ENCODE measurements at places on chromosomes 6 and 20.

GRCh38 chr20:34066476-34067090 lies 45.5 kb downstream of the EIF2S2 start:
- DNase-seq = no peak

- DNase-seq = no peak
Measured at GRCh38 chr6:133937909-133938308, 15.1 kb upstream of the TBPL1 start.

DNA sequence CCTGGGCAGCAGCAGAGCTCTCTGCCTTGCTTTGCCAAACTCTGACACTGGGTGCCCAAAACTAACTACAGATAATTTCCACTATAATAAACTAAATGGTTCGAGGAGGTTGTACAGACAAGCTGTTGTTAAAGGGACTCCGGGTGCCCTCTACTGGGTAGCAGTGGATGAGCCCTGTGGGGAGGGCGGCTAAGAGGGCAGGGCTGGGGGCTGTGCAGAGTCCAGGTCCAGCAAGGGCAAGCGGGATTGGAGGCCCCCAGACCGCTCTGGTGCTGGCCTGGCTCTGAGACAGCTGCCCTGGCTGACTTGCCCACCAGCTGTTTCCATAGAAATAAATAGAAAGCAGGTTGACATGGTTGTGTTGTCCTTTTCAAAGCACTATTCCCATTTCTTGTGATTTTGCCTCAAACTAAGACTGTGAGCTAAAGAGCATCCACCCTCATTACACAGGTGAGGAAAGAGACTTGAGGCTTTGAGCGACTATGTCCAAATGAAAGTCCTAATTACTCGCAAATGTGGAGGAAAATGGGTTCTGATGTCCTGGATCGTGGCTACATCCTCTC lies 167.6 kb upstream of the CST7 start:
- DNase-seq = no peak

GRCh38 chr6:111533087-111533784 lies 50.2 kb upstream of the REV3L start:
- DNase-seq = no peak

- DNase-seq = no peak
Measured at GRCh38 chr20:20036756-20037155, 15.5 kb downstream of the CRNKL1 start.

- no peak for DNase-seq
Measured at GRCh38 chr20:56352345-56353055, 6.3 kb upstream of the FAM210B start.

GRCh38 chr6:111231090-111231459 lies 143.8 kb downstream of the SLC16A10 start:
- DNase-seq = no peak

Measured in cortex of kidney (tissue), 1 donor.